ENCODE measurements at places on chromosomes 2 and 18. TPM values are rescaled to one million over a fixed set of nuclear protein-coding genes. Genes with fewer than 3 reads are reported as not detected.

The IL1RL2 gene
- total RNA-seq: 1.3 TPM

The OR6B2 gene
- not detected for total RNA-seq

The LDLRAD4 gene
- 6.3 TPM for total RNA-seq

- no peak overlapping the region for H3K4me3 ChIP-seq
- peaks cover 28% of the 10 kb centered on the region for H3K4me1 ChIP-seq
- H3K36me3 ChIP-seq: no peaks in the 10 kb centered on the region
- DNase-seq: no peak
- H3K27ac ChIP-seq: peak overlapping the region; percentile 35
These were observed 134.3 kb downstream of the THADA start for GRCh38 chr2:43461453-43462073.

DNA sequence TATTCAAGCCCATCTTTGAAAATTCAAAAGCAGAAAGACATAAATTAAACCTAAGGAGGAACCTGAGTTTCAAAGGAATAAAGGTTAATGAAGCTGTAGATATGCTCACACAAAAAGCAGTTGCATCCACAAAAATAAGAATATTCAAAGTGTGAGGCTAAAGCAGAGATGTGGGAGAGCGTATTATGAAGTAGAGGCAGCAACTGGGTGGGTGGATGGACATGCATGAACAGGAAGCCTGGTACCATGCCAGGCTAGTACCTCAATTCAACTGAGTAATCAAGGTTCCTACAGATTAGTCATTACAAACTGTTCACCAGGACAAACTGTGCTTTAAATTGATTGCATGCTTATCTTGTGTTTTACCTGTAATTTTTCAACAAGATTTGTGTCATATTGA is 330.0 kb upstream of the PKDCC start:
- H3K36me3 ChIP-seq: no peaks in the 10 kb centered on the region
- H3K27me3 ChIP-seq: no peaks in the 10 kb centered on the region
- H3K4me1 ChIP-seq: peaks cover 27% of the 10 kb centered on the region
- no peak for DNase-seq
- H3K4me3 ChIP-seq: no peak overlapping the region

All from adrenal gland (tissue), 19 donors.